ENCODE measurements at places on chromosomes 13 and 19.

GRCh38 chr19:13208672-13209483 lies 58.7 kb downstream of the IER2 start:
- no peak for DNase-seq

- DNase-seq: no peak
These were observed 404.7 kb downstream of the KCNRG start for GRCh38 chr13:50419896-50420295.

- no peak for DNase-seq
These were observed 16.3 kb downstream of the DOCK9 start for GRCh38 chr13:98961503-98962105.

GRCh38 chr13:71219698-71220415 lies 647.1 kb downstream of the DACH1 start:
- no peak for DNase-seq

DNA sequence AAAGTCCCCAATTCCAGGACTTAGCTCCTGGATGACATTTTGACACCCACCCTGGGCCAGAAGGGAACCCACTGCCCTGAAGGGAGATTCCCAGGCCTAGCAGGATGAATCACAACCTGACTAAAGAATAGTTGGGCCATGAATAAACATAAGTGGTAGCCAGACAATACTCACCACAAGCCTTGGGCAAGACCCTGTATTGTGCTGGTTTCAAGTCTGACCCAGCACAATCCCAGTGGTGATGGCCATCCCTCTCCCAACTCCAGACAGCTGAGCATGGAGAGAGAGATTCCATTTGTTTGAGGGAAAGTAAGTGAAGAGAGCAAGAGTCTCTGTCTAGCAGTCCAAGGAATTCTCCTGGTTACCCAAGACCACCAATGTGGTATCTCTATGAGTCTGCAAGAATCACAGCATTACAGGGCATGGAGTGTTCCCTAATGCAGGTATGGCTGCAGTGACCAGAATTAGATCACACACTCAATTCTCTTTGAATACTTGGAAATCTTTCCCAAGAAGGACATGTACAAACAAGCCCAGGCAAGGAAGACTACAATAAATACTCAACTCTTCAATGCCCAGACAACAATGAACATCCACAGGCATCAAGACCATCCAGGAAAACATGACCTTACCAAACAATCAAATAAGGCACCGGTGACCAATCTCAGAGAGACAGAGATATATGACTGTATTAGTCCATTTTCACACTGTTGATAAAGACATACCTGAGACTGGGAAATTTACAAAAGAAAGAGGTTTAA lies 158.0 kb downstream of the VWA8 start:
- DNase-seq: no peak

DNA sequence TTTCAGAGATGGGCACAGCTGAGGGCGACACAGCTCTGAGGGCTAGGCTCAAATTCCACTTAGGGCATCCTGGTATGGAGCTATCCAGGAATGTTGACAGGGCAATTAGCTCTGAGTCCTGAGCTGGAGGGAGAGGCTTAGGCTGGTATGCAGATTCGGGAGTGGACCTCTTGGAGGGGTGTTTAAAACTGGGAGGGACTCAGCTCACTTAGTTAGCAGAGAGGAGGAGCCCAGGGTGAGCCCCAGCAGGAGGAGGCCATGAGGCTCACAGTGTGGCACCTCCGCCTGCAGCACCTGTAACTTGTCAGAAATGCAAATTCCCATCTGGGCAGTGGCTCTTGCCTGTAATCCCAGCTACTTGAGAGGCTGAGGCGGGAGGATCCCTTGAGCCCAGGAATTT lies 10.2 kb upstream of the NOP53 start:
- DNase-seq: no peak

DNA sequence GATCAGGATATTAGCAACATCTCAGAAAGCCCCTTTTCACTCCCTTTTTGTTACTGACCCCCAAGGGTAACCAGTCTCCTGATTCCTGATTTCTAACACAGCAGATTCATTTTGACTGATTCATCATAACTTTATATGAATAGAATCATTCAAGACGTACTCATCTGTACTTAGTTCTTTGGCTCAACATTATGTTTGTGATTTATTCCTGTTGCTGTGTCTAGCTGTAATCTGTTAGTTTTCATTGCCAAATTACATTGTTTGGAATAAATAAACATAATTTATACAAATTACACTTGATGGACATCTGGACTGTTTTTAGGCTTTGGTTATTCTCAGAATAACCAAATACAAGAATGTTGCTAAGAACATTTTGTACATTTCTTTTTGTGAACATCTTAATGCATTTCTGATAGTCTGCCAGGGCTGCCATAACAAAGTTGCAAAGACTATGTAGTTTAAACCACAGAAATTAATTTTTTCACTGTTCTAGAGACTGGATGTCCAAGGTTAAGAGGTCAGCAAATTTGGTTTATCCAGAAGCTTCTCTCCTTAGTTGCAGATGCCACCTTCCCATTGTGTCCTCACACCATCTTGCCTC lies 62.8 kb upstream of the EDNRB start:
- no peak for DNase-seq

GRCh38 chr19:44808463-44809371 lies at the start of gene BCAM:
Gene BCAM (plus strand): TSS chr19:44809103. CDS start chr19:44809125, 22 bp downstream.
- DNase-seq: no peak

DNA sequence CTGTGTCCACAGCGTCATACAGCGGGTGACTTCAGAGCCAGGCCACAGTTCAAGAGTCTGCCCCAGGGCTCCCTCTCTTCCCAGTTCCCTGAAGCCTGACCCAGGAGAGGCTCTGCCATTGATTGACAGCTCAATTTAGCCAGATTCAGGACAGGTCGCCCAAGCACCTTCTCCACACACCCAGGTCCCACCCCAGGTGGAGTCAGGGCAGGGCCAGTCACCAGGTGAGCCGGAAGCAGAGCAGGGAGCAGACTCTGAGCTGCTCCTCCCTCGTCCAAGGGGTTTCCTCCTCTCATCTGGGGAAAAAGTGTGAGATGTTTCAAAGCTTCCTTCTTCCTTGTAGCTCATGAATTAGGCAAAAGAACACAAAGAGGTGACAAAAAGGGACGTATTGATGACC lies 5.6 kb downstream of the CEACAM7 start:
- DNase-seq: no peak

GRCh38 chr13:98366443-98366842 lies 189.4 kb upstream of the RNF113B start:
- no peak for DNase-seq

DNA sequence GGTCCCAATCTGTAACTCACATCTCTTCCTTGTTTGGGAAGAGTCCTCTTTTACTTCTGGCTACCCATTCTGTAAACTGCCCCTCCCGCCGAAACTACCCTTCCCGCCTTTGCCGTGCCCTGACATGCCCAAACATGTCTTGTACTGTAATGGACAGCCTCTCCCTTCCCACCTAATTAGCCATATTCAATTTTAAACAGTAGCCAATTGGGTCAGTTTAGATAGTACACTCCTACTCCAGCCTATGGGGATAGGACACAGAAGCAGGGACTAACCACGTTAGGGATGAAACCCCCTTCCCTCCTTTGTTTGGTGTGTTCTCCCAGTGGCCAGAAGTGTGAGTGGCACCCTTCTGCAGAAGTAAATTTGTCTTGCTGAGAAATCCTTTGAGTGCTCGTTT lies 34.2 kb downstream of the SACS start:
- DNase-seq: no peak

DNA sequence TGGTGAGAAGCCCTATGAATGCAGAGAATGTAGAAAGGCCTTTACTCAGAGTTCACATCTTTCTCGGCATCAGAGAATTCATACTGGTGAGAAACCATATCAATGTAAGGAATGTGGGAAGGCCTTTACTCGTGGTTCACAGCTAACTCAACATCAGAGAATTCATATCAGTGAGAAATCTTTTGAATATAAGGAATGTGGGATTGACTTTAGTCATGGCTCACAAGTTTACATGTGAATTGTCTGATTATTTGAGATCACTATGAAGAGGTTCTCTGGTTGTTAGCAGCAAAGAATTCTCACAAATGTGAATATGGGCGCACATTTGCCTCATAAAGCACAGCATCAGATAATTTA lies 43.7 kb downstream of the ZNF585A start:
- DNase-seq: no peak

- DNase-seq: no peak
These were observed 2.5 kb downstream of the LIG4 start for GRCh38 chr13:108212886-108213285.

GRCh38 chr13:73419186-73419585 lies 360.4 kb downstream of the KLF5 start:
- DNase-seq: no peak

GRCh38 chr13:89704040-89704439 lies 1643.4 kb upstream of the MIR17HG start:
- no peak for DNase-seq

DNA sequence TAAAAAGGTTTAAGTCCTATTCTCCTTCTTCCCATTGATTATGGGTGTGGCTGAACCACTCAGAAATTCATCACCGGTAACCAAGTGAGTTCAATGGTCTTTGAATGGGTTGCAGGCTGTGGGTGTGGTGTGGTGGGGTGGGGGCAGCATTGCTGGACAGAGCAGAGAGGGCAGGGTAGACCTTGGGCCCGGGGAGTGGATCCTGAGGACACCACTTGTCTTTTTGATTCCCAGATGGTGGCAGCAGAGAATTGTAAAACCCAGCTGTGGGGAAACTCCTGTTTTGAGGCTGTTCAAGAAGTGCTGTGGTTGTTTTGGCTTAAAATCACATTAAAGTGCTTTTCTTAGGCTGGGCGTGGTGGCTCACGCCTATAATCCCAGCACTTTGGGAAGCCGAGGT lies 45.8 kb upstream of the RGCC start:
- DNase-seq: peak; percentile 1

DNA sequence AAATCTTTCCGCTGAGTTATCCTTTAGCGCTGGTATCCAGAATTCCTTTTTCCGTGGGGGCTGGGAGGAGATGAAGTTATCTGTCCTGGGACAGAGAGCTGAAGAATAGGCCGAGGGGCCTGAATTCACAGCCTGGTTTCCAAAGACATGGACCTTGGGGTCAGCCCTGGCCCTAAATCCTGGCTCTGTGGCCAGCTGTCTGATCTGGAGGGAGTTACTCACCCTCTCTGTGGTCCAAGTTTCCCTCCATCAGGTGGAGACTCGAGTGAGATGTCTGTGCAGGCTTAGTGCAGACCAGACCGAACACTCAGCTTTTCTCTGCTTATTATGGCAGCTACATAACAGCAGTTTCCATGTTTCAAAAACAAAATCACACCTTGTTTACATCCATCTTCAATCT lies 59.6 kb downstream of the CDADC1 start:
- DNase-seq: no peak

DNA sequence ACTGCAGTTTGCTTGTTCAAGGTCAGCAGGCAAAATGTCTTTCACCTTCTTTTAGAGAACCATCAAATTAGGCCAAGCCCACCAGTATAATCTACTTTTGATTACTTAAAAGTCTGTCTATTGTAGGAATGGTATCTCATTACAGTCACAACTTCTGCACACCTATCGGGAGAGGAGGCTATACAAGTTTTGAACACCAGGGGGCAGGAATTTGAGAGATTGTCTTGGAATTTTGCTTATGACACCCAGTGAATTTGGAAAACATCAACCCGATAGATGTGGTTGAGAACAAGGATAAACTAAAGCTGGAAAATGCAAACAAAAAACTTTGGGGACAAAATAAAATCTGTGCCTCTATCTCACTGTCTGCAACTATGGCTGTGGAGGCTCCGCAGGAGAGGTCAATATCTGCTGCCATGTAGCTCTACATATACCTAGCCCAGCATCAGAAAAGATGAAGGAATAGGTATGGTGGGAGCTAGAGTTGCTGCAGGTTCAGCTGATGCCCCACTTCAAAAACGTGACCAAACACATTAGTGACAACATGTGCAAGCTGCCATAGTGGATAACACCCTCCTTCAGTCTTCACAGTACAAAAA lies 1299.2 kb upstream of the SPRY2 start:
- DNase-seq: no peak

- DNase-seq: no peak
These were observed 1.2 kb downstream of the SAMD1 start for GRCh38 chr19:14089412-14089661.

DNA sequence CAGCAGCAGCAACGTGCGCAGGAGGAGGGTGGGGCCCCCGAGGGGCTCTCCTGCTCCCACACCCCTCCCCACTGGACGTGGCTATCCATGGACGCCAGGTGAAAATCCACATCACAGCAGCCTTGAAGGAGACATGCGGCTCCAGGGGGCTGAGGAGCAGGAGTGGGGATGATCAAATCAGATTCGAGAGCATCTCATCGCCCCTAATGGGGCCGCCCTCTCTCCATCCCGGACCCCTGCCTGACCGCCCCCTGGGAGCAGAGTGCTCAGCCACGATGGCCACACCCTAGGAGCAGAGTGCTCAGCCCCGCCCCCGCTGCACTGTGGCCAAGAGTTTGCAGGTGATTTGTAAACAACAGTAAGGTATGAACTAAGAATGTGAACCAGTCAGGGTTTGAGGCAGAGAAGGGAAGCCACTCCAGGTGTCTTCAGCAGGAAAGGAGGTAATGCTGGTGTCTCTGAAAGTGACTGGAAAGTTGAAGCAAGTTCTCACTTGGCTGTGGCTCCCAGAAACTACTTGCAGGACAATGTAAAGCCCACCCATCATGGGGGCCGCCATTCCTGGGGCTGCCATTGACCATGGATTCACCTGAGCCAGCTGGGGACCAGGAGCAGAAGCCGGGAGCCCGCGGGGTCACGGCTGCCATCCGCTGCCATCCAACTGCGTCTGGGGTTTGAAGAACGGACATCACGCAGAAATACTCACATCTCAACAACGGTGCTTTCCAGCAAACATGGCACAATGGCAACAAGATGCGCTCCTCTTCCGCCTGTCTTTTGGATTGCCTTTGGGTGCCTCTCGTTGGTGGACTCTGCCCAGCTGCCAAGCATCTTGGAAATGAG lies 71.8 kb downstream of the SPACA7 start:
- DNase-seq: no peak

GRCh38 chr13:25701304-25701703 lies 329.5 kb downstream of the ATP8A2 start:
- DNase-seq: no peak

DNA sequence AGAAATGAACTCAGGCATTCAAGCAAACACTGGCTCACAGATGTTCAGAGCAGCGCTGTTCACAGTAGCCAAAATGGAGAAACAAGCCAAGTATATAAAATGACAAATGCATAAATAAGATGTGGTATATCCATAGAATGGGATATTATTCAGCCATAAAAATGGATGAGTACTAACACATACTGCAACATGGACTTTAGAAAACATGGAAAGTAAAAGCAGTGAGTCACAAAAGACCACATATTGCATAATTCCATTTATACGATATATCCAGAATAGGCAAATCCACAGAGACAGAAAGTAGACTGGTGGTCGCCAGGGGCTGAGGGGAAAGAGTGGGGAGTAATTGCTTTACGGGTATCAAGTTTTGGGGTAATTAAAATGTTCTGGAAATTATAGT lies 6.6 kb downstream of the ZNF837 start:
- DNase-seq: no peak

- no peak for DNase-seq
These were observed 303.1 kb downstream of the PCDH9 start for GRCh38 chr13:66926851-66927524.

DNA sequence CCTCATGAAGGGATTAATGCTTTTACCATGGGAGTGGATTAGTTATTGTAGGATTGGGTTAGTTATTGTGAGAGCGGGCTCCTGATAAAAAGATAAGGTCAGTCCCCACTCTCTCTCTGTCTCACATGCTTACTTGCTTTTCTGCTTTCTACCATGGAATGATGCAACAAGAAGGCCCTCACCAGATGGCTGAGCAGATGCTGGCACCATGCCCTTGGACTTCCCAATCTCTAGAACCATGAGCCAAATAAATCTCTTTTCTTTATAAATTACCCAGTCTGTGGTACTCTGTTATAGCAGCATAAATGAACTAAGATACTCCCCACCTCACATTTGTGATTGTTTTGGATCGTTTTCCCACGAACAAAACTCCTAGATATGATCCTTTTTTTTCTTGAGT lies 353.8 kb downstream of the DNAJC15 start:
- DNase-seq: no peak

Measured in T-cell (primary cell).